WTC11 (cell line): ENCODE measurements at places on chromosomes 4 and X. TPM values are rescaled to one million over a fixed set of nuclear protein-coding genes. Genes with fewer than 3 reads are reported as not detected.
A peak's percentile ranks its signal among the peaks of the same experiment; 100 is the strongest.

RASSF6 gene
- 0.15 to 0.27 TPM (median 0.18 TPM) in 3 replicates for total RNA-seq

GRCh38 chr4:169859366-169860216 is 101.8 kb upstream of the HPF1 start:
- H3K4me3 ChIP-seq: no peak overlapping the region
- no peak overlapping the region for H3K27ac ChIP-seq
- peaks cover 9% of the 10 kb centered on the region for H3K36me3 ChIP-seq
- no peaks in the 10 kb centered on the region; the same call in 1 of the 2 replicates for H3K27me3 ChIP-seq

ALG13 gene
- 36.2 to 51.0 TPM (median 48.5 TPM) in 3 replicates for total RNA-seq

- no peaks in the 10 kb centered on the region for H3K4me1 ChIP-seq
- no peak overlapping the region for H3K27ac ChIP-seq
- no peak for DNase-seq
- no peak overlapping the region for H3K4me3 ChIP-seq
Observed at GRCh38 chrX:117610806-117611205, 505.8 kb downstream of the KLHL13 start.

MAGEA2B gene
- total RNA-seq: 12.3 to 13.8 TPM (median 13.7 TPM) in 3 replicates

GRCh38 chr4:6470502-6471306 is 1.7 kb downstream of the PPP2R2C start:
- peak; percentile 51 for DNase-seq
- no peak overlapping the region for H3K27ac ChIP-seq
- peaks cover 60% of the 10 kb centered on the region for H3K27me3 ChIP-seq
- no peaks in the 10 kb centered on the region for H3K36me3 ChIP-seq
- H3K4me3 ChIP-seq: peak overlapping the region; percentile 67
- peaks cover 19% of the 10 kb centered on the region for H3K4me1 ChIP-seq

DNA sequence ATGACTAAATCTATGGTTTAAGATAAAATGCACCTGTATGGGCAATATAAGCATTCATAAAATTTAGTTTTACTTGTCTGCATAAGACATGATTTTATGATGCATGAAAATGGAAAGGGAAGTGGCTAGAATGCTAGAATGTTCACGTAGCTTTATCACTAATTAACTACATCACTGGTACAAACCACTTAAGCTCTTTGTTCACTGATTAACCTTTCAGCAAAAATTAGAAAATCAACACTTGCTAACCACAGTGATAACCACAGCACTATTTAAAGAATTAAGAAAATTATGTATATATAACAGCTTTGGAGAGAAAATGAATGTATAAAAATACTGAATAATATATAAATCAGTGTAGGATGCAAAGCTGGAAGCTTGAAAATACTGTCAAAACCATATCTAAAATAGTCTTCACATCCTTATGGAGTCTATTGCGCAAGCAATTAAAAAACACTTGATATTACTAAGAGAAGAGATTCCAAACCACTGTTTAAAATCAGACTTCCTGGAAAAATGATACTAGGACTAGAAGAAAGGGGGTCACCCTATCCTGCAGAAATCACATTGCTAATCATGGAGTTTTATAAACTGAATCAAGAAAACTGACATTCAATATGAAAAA is 51.9 kb downstream of the EFHC2 start:
- DNase-seq: no peak
- H3K4me3 ChIP-seq: no peak overlapping the region
- H3K4me1 ChIP-seq: no peaks in the 10 kb centered on the region
- no peaks in the 10 kb centered on the region for H3K36me3 ChIP-seq
- no peak overlapping the region for H3K27ac ChIP-seq

BTK gene
- total RNA-seq: 0.66 to 1.1 TPM (median 0.74 TPM) in 3 replicates

DNA sequence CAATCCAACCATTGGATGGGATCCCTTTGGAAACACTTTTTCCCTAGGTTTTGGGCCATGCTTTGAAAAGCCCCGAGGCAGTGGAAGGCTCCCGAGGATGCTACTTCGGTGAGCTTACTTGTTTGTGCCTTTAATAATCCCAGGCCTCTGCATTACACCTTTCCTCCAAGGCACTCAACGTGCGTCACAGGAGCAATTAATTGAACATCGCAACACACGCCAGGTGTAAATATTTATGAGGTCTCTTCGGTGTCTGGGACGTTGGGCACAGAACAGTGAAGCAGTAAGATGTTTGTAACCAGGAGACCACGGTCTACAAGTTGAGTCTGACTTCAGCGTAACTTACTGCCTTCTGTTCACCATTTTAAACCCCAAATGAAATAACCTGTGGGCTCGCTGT is 97.3 kb downstream of the CLNK start:
- H3K36me3 ChIP-seq: peaks cover 30% of the 10 kb centered on the region
- no peak overlapping the region for H3K4me3 ChIP-seq
- H3K27ac ChIP-seq: no peak overlapping the region
- 0 out of 2 replicates have a peak, but pooled peaks cover 7% of the 10 kb centered on the region for H3K4me1 ChIP-seq
- no peak for DNase-seq

GRCh38 chrX:40646489-40647306 is 663 bp downstream of the CXorf38 start:
- peak overlapping the region; percentile 89 for H3K4me3 ChIP-seq
- H3K27ac ChIP-seq: peak overlapping the region; percentile 28
- peaks cover 12% of the 10 kb centered on the region for H3K36me3 ChIP-seq
- H3K4me1 ChIP-seq: peaks cover 19% of the 10 kb centered on the region
- DNase-seq: peak; percentile 16

DNA sequence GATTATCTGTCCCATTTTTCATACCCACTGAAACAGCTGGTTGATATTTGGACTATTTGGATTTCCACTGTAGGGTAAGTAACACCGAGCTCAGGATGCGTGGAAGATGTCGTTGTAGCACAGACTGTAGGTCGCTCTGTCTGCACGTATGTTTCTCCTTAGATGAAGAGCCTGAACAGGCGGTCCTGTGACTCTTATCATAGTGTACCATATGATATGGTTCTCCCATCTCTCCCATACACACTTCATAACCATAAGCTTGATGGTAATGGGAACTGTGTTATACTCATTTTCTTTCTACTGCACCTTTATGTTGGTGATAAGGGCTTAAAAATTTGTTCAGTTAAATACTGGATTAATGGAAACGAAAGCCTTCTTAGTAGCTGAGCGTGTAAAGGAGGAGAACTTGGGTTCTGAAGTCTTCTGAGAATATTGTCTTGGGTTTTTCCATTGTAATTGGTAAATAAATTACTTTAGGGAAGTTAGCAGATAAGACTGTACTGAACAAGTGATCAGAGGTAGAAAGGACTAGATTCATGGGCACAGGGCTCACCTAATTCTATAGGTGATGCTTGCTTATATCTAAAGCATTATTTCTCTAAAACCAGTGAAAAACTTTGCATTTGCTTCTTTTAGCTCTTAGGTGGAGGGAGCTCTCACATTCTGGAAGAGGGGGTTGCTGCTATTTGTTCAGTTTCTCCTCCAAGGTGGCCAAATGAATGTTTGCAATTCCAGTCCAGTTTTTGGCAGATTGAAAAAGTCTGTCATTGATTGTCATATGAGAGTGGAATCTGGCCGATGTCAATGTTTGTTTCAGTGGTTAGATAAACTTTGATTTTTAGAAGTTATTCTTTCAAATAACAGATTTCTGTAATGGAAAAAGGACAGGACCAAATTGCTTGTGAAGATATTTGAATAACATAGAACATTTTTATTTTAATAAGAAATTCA is 15.8 kb downstream of the SMAD1 start:
- H3K36me3 ChIP-seq: no peaks in the 10 kb centered on the region
- no peak overlapping the region for H3K4me3 ChIP-seq
- no peak overlapping the region for H3K27ac ChIP-seq
- DNase-seq: no peak

TECRL gene
- total RNA-seq: not detected in 3 replicates

OR13H1 gene
- total RNA-seq: not detected in 3 replicates

DNA sequence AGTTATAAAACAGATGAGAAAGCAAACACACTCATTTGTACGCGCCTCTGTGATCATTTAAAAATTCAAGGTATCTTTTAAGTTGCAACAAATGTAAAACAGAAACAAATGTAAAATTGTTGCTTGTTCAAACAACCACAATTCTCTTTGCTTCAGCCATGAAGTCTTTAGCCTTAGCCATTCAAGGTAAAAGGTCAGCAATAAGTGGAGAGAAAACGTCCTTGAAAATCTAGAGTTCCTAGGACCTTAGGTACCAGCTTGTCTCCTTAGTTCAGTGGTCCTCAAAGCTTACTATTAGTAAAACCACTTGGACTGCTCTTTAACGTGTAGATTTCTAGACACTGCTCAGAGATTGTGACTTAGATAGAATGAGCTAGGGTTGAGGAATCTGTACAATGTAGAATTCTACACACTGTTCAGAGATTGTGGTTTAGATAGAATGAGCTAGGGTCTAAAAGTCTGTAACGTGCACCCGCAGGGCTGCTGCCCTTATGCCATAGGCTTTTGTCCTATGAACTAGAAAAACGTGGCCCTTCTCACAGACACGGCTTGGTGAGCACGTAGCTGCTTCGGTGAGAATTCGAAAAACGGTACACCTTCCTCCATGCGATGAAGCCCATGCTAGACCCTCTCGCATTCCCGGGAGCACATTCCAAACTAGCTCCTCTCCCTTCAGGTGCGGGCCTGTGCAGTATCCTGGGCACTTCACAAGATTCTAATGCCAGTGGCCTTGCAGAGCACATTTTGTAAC is 1.7 kb downstream of the PLAC8 start:
- peaks cover 16% of the 10 kb centered on the region for H3K27me3 ChIP-seq
- H3K36me3 ChIP-seq: no peaks in the 10 kb centered on the region
- H3K4me1 ChIP-seq: peaks cover 49% of the 10 kb centered on the region
- no peak overlapping the region for H3K4me3 ChIP-seq
- no peak overlapping the region for H3K27ac ChIP-seq

- H3K4me3 ChIP-seq: no peak overlapping the region
- H3K36me3 ChIP-seq: no peaks in the 10 kb centered on the region
- DNase-seq: no peak
Observed at GRCh38 chr4:120867506-120867905, 55.0 kb downstream of the PRDM5 start.

FAAH2 gene
- 5.0 to 6.6 TPM (median 6.5 TPM) in 3 replicates for total RNA-seq

DNA sequence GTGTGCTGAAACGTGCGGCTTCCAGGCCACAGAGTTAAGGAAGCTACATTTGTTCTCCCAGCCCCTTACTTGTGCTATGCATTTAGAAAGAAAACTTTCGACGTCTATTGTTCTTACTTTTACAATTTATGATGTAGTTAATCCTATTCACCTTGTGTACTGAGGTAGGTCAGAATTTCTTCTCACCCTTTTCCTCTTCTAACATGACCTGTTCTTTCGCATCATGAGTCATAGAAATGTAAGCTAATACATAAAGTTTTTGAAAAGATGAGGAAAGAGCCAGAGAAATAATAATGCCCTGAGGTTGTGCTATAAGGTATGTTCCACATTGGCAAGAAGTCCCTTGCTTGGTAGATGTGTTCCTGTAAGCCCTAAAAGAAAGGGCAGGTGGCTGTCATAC is 298.3 kb downstream of the TRIML1 start:
- H3K4me1 ChIP-seq: peaks cover 40% of the 10 kb centered on the region

GRCh38 chr4:117847849-117848248 is 186.4 kb upstream of the NDST3 start:
- no peaks in the 10 kb centered on the region for H3K36me3 ChIP-seq
- no peak overlapping the region for H3K4me3 ChIP-seq
- H3K4me1 ChIP-seq: peaks cover 15% of the 10 kb centered on the region
- no peak for DNase-seq
- no peak overlapping the region for H3K27ac ChIP-seq
- no peaks in the 10 kb centered on the region for H3K27me3 ChIP-seq

SPACA5 gene
- total RNA-seq: not detected in 3 replicates

GRCh38 chrX:87900320-87900908 is 382.8 kb downstream of the KLHL4 start:
- no peak for DNase-seq
- H3K4me1 ChIP-seq: peaks cover 16% of the 10 kb centered on the region
- no peaks in the 10 kb centered on the region for H3K27me3 ChIP-seq
- no peaks in the 10 kb centered on the region for H3K36me3 ChIP-seq

DNA sequence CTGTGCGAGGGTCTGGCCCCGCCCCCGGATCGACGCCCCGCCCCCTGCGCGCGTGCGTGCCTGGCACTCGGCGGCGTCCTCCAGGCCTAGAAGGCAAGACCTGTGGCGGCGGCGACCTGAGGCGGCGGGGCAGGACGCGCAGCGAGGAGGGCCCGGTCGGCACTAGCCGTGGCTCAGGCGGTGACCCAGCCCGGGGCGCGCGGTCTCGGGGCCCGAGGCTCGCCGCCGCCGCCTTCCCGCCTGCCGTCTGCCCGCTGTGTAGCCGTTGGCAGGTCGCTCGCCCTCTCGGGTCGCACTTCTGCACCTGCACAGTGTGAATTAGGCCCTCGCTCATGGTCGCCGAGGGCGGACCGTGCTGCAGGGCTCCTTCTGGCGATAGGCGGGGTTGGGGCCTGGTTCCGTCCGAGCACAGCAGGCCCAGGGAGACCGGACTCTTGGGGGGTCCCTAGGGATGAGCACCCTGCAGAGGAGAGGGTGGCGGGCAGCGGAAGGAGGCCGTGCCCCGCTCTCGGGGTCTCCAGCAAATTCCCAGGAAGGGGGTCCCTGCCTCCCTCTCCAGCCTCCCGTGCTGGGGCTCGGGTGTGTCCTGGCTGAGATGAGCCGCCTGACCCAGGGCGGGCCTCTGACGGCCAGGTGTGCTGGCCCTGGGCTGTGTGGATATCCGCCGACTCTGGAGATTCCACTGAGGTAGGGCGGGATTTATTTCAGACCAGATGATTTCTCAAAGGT is 557 bp upstream of the FAM53A start:
- H3K4me1 ChIP-seq: peaks cover 16% of the 10 kb centered on the region
- peak; percentile 94 for DNase-seq
- H3K36me3 ChIP-seq: no peaks in the 10 kb centered on the region
- H3K4me3 ChIP-seq: peak overlapping the region; percentile 47
- H3K27ac ChIP-seq: no peak overlapping the region
- peaks cover 27% of the 10 kb centered on the region for H3K27me3 ChIP-seq

TCEAL8 gene
- 72.4 to 75.0 TPM (median 74.6 TPM) in 3 replicates for total RNA-seq

DNA sequence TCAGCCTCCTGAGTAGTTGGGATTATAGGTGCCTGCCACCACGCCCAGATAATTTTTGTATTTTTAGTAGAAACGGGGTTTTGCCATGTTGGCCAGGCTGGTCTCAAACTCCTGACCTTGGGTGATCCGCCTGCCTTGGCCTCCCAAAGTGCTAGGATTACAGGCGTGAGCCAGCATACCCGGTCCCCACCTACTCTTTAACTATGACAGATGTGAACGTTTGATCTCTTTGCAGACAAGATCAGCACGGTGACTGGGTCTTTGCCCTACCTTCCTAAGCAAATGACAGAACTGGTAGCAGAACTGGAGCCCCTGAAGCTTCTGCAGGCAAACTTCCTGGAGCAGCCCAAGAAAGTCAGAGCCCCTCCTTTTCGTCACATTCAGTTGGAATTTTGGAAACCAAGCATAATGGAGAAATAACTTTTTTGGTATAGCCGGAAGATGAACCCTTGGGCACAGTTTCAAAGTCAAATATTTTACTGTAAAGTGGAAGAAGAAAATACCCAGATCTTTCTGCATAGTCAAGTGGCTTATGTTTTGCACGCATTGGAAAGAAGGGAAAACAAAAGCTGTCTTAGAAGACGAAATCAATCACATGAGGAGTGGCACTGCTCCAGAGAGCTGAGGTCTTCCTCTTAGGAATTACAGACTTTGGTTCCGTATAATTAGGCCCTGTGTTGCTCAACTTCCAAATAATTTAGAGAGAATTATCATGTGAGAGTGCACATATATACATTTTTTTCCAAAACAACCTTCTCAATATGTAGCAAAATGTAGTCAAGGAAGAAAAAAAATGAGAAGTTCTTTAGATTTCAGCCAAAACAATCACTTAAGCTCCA is 90.6 kb downstream of the SORBS2 start:
- H3K27me3 ChIP-seq: no peaks in the 10 kb centered on the region
- no peak overlapping the region for H3K27ac ChIP-seq
- H3K4me1 ChIP-seq: peaks cover 17% of the 10 kb centered on the region
- H3K36me3 ChIP-seq: no peaks in the 10 kb centered on the region
- no peak for DNase-seq
- H3K4me3 ChIP-seq: no peak overlapping the region

GRCh38 chr4:148067301-148067916 is 335.5 kb downstream of the ARHGAP10 start:
- peaks cover 28% of the 10 kb centered on the region for H3K4me1 ChIP-seq
- no peaks in the 10 kb centered on the region for H3K27me3 ChIP-seq
- H3K4me3 ChIP-seq: no peak overlapping the region
- no peak overlapping the region; the same call in 1 of the 2 replicates for H3K27ac ChIP-seq
- no peak for DNase-seq
- 0 out of 2 replicates have a peak, but pooled peaks cover under 1% of the 10 kb centered on the region for H3K36me3 ChIP-seq
